Activated naive CD8-positive, alpha-beta T cell treated with anti-CD3 and anti-CD28 coated beads for 36 hours (primary cell): ENCODE measurements at places on chromosomes 5 and 9.

DNA sequence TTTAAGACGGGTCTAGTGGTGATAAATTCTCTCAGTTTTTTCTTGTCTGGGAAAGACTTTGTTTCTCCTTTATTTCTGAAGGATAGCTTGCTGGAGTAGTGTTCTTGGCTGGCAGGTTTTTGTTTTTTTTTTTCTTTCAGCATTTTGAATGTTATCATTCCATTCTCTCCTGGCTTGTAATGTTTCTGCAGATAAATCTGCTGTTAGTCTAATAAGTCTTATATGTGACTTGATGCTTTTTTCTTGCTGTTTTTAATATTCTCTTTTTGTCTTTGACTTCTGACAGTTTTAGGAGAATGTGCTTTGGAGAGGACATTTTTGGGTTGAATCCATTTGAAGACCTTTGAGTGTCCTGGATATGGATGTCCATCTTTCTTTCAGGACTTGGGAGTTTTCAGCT lies 16.0 kb downstream of the HSD17B4 start:
- peaks cover 54% of the 10 kb centered on the region for H3K36me3 ChIP-seq
- no peak overlapping the region for H3K27ac ChIP-seq
- peaks cover 18% of the 10 kb centered on the region for H3K4me1 ChIP-seq
- no peaks in the 10 kb centered on the region for H3K27me3 ChIP-seq
- DNase-seq, result no peak

DNA sequence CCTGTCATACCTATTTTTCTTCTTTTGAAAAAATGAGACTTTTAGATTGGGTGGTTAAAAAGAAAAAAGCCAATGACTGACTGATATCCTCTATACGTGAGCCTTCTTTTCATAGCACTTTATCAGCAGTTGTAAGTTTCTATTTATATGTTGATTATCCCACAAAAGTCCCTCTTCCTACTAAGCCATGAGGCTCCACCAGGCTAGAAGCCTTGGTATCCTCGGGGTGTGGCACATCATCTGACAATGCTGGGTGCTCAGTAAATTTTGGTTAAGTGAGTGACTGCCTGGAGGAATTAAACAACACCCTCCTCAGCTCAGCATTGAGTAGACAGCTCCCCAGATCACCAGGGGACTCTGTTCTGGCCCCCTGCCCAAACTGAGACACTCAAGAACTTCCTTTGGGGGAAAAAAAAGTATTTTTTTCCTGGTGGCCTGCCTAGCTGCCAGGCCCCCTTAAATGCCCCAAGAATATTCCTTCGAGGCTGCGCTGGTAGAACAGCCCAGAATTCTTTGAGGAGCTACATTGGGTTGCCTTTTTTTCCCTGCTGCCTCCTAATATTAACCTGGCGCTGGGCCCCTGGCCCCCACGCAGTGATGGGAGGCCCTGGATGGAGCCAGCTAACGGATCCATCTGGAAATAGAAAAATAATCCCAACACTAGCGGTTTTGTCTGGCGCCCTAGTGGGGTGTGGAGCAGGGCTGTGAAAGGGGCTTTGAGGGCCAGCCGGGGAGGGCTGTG lies 23.4 kb upstream of the COL27A1 start:
- no peaks in the 10 kb centered on the region for H3K36me3 ChIP-seq
- H3K4me1 ChIP-seq, result no peaks in the 10 kb centered on the region
- DNase-seq, result no peak
- no peaks in the 10 kb centered on the region for H3K27me3 ChIP-seq
- H3K4me3 ChIP-seq, result no peak overlapping the region
- no peak overlapping the region for H3K27ac ChIP-seq

- DNase-seq, result no peak
- H3K36me3 ChIP-seq, result no peaks in the 10 kb centered on the region
- peaks cover 16% of the 10 kb centered on the region for H3K27me3 ChIP-seq
Observed at GRCh38 chr9:115134941-115135340, 17.0 kb upstream of the TNC start.

DNA sequence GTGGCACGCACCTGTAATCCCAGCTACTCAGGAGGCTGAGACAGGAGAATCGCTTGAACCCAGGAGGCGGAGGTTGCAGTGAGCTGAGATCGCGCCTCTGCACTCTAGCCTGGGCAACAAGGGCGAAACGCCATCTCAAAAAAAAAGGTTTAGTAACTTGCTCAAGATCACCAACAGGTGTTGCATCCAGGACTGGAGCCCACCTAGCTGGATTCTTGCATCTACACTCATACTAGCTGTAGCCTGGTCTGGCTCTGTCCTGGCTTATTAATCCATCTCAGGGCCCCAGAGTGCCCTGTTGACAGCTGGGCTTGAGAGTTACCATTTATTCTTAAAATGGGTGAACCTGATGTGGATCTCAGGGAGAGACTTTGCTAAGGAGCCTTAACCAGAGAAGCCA lies 7.5 kb downstream of the WWC1 start:
- H3K36me3 ChIP-seq, result no peaks in the 10 kb centered on the region
- no peak for DNase-seq
- no peak overlapping the region for H3K4me3 ChIP-seq
- peaks cover 21% of the 10 kb centered on the region for H3K27me3 ChIP-seq

DNA sequence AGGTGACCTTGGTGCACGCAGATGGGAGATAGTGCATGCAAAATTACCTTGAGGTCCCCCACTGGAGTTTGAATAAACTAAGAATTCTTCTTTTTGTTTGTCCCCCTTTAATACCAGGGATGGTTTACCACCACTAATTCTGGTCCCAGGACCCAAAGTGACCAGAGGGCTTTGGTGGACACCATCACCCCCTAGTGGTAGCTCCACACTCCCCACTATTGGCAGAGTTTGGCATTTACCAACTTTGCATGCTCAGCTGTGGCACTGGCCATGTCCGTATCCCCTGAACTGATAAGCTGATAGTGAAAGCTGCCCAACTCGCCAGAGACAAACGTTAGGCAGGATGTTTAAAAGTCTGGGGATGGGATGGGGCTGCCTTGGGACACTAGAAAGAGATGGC lies 3.3 kb downstream of the ASTN2 start:
- no peaks in the 10 kb centered on the region for H3K4me1 ChIP-seq
- H3K4me3 ChIP-seq, result no peak overlapping the region
- no peak overlapping the region for H3K27ac ChIP-seq

- peaks cover 2% of the 10 kb centered on the region for H3K36me3 ChIP-seq
- H3K4me1 ChIP-seq, result no peaks in the 10 kb centered on the region
- DNase-seq, result no peak
- H3K4me3 ChIP-seq, result no peak overlapping the region
- no peaks in the 10 kb centered on the region for H3K27me3 ChIP-seq
- no peak overlapping the region for H3K27ac ChIP-seq
Observed at GRCh38 chr9:109156708-109157107, 10.3 kb downstream of the FRRS1L start.
